ENCODE measurements at places on chromosomes 13 and 19.

GRCh38 chr19:49916839-49917733 lies 11.9 kb upstream of the ATF5 start:
- no peak for DNase-seq

DNA sequence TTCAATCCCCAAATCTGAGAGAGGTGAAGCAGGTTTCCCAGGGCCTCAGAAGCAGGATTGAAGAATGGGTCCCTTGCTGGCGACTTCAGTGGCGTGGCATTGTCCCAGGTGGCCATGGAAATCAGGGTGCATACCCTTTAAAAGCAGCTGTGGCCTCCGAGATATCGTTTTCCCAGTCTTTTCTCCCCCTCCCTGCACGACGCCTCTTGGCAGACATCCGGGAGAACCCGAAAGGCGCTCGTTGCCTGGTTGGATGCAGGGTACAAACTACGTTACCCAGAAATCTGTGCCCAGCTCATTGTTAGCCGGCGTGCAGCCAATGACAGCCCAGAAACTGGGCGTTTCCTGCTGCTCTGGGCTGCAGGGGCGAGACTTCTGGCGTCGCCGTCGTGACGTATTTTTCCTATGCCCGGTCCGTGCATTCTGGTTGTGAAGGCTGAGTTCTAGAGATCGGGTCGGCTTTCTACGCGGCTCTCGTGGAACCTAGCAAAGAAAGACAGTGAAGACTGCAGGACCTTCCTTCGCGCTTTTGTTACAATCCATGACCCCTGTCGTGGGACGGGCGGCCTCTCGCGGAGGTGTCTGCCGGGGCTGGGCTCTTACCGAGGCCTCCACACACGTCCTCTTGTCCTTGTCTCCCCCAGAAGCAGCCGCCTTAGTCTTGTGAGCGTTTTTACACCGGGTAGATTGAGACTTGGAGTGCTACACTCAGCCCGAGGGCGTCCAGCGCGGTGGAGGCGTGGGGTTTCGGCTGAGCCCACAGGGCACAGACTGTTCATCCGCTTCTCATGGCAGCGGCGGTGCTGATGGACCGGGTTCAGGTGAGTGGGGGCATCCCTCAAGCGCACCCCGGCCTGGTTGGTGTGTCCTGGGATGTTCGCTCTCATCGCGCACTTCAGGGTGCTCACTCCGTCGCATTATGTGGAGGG lies at the start of gene ZNF304:
TSS of gene ZNF304 (plus strand) at position 395 of the 929 bp plus-strand sequence. CDS start at position 789, 394 bp downstream.
- DNase-seq, result peak; percentile 71

GRCh38 chr13:31200637-31200971 lies 829 bp downstream of the B3GLCT start:
- DNase-seq, result peak; percentile 53

DNA sequence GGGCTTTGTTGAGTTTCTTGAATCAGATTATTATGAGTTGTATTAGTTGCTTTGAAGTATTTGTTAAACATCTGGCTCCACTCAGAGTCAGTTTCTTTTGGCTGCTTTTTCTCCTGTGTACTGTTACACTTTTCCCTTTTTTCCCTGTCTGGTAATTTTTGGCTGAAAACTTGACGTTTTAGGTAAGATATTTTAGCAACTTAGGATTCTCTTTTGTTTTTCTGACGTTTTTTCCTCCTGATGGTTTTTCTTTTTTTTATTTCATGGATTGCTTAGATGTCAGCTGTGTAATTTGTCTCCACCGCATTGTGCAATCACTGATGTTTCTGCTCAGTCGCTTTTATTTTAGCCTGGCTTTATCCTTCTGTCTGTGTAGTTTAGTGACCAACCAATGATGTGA lies 20.7 kb downstream of the RFC3 start:
- DNase-seq, result no peak

- no peak for DNase-seq
Measured at GRCh38 chr13:80591976-80592740, 251.2 kb upstream of the SPRY2 start.

- DNase-seq, result no peak
Measured at GRCh38 chr13:22243469-22244163, 572.7 kb downstream of the FGF9 start.

DNA sequence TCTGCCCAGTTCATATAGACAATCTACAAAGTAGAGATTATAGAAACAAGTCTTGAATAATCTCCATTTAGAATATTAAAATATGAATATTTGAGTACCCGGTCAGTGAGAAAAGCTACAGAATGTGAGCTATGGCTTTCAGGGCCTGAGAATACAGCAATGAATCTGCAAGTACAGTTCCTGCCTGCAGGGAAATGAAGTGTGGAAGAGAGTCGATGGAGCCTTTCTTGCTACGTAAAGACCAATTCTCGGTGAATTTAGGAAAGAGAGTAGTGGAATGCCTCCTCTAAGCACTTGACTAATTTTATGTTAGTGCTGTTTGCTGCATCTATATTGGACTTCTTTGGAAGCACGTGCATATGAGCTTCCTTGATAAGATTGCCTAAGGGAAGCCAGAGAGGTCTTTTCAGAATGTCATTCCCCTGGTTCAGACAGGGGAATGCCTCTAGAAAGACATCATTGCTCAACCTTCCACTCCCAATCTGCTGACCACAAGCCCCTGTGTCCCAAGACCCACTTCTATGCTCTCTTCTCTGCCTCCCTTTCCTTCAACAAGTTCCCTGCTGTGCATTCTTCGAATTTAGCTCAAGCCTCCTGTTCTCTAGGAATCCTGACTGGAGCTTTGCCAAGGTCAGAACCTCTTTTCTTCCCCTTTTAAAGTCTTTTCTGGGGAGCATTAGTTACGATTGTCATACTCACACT lies 41.9 kb downstream of the GPC6 start:
- DNase-seq, result no peak

DNA sequence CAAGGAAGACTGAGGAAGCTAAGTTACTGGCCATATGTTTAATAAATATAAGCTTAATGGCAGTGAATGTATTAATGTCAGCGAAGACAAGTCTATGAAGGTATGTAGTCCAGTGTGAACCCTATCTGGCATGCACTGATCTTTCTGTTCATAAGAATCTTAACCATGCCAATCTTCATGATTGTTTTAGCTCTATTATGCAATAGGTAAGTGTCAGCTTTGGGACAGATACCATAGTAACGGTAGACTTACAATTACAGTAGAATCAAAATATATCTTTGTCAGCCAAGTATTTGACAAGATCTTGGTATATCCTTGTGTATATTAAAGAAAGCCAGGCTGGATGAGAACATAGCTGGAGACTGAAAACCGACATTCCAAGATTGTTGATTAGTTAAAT lies 428.5 kb downstream of the SPRY2 start:
- no peak for DNase-seq

Measured in progenitor cell of endocrine pancreas (in vitro differentiated cells).